HCT116 (cell line): ENCODE measurements at places on chromosomes 2 and 18. TPM values are rescaled to one million over a fixed set of nuclear protein-coding genes. Genes with fewer than 3 reads are reported as not detected.

PJVK gene
- 2.6 TPM for total RNA-seq

REG3A gene
- total RNA-seq: not detected

EMILIN1 gene
- 0.59 TPM for total RNA-seq

CNNM3 gene
- 31.1 TPM for total RNA-seq

DNA sequence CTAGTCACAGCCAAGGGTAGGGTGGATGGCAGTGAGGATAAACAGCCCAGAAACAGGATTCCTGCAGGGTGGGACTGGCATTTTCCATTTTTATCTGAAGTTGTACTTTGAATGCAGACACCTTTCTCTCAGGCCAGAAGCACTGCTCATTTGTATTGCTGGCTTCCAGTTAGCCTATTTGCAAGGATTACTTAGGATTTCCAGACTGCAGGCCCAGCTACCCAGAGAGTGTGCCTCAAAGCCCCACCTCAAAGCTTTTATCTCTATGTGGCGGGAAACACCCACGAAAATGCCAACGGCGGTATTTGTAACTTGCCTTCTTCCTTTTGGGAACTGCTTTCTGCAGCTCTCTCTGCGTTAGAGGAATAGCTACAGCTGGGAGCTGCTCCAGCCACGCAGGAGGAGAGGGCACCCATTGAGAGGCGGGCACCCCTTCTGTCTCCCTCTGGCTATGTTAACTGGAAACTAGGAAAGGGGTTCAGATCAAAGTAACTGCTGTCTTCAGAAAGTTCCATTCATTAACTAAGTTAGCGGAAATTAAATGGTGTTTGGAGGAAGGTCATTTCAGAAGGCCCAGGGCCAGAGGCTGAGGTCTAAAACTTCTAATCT, 144.9 kb downstream of the TGIF1 start:
- peak overlapping the region; percentile 100 for H3K27ac ChIP-seq
- H3K36me3 ChIP-seq: peaks cover 14% of the 10 kb centered on the region; the same call in 1 of the 2 replicates
- H3K27me3 ChIP-seq: no peaks in the 10 kb centered on the region
- H3K4me3 ChIP-seq: peak overlapping the region; percentile 60
- no peak for DNase-seq
- H3K4me1 ChIP-seq: peaks cover 87% of the 10 kb centered on the region

DNA sequence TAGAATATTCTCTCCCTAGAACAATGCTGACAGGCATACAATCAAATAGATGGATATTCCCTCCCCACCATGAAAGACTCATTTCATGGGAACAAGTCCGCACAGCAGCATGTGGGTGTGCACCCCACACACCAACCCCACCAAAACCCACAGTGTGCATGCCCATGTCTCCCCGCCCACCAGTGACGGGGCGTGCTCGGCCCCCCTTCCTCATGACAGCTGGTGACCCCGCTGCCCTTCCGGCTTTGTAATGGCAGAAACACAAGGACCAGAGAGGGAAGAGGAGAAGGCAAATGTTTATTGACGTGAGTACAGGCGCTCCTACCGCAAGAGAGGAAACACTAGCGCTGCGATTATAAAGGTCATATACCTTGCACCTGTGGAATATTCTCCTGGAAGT, 30.8 kb upstream of the ODC1 start:
- H3K27ac ChIP-seq: no peak overlapping the region
- no peaks in the 10 kb centered on the region for H3K4me1 ChIP-seq
- H3K27me3 ChIP-seq: peaks cover 34% of the 10 kb centered on the region
- H3K4me3 ChIP-seq: no peak overlapping the region
- H3K36me3 ChIP-seq: no peaks in the 10 kb centered on the region
- no peak for DNase-seq

GRCh38 chr18:63137999-63138435, 181.6 kb downstream of the BCL2 start:
- peaks cover 7% of the 10 kb centered on the region; the same call in 1 of the 2 replicates for H3K27me3 ChIP-seq
- H3K36me3 ChIP-seq: no peaks in the 10 kb centered on the region
- H3K4me3 ChIP-seq: no peak overlapping the region

DNA sequence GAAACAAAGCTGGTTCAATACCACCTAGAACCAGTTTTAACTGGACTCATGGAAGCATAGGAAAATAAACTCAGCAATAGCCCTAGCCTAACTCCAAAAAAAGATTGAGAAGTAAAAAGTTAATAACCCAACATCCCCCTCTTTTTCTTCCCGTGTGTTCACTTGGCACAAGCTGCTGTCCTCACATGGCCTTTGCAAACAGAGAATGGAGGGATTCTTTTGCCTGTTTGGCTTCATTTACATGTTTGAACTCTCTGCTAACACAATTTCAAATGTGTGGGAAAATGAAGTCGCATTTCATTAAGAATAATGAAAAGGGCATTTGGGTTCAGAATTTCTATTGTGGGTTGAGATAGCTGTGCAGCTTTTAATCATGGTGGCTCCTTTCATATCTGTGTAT, 589.2 kb upstream of the LRRTM1 start:
- no peak for DNase-seq
- H3K4me3 ChIP-seq: no peak overlapping the region
- H3K27me3 ChIP-seq: no peaks in the 10 kb centered on the region
- no peaks in the 10 kb centered on the region for H3K36me3 ChIP-seq

- H3K27ac ChIP-seq: no peak overlapping the region
- H3K27me3 ChIP-seq: no peaks in the 10 kb centered on the region
- DNase-seq: no peak
- no peak overlapping the region for H3K4me3 ChIP-seq
- no peaks in the 10 kb centered on the region for H3K4me1 ChIP-seq
These were observed 80.6 kb upstream of the EML6 start for GRCh38 chr2:54642677-54643430.

GRCh38 chr2:240136671-240137292, 677 bp upstream of the COPS9 start:
- H3K27ac ChIP-seq: peak overlapping the region; percentile 53; the same call in 1 of the 2 replicates
- peaks cover 10% of the 10 kb centered on the region for H3K36me3 ChIP-seq
- no peaks in the 10 kb centered on the region for H3K27me3 ChIP-seq
- peaks cover 18% of the 10 kb centered on the region for H3K4me1 ChIP-seq
- H3K4me3 ChIP-seq: peak overlapping the region; percentile 99
- DNase-seq: no peak

GRCh38 chr2:169386722-169387121, 24.4 kb upstream of the LRP2 start:
- no peaks in the 10 kb centered on the region for H3K4me1 ChIP-seq
- H3K36me3 ChIP-seq: no peaks in the 10 kb centered on the region
- no peaks in the 10 kb centered on the region for H3K27me3 ChIP-seq
- H3K27ac ChIP-seq: no peak overlapping the region
- H3K4me3 ChIP-seq: no peak overlapping the region

GRCh38 chr18:69491576-69491975, 90.9 kb downstream of the DOK6 start:
- H3K4me1 ChIP-seq: no peaks in the 10 kb centered on the region
- no peaks in the 10 kb centered on the region for H3K36me3 ChIP-seq
- H3K27ac ChIP-seq: no peak overlapping the region
- H3K4me3 ChIP-seq: no peak overlapping the region
- no peak for DNase-seq

DNA sequence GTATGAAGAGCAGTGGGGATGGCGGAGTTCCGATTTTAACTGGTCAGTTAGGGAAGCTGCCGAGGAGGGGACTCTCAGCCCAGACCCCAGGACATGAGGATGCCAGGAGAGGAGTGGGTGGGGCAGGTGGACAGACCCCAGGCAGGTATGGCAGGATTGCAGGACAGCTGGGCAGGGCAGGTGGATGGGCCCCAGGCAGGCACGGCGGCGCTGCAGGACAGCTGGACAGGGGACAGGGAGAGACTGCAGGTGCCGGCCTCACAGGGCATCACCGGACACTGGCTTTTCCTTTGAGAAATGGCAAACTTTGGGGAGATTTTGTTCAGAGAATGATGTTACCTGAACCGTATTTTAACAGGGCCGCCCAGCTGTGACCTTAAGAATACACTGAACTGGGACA, 127.7 kb downstream of the SNTG2 start:
- H3K27ac ChIP-seq: no peak overlapping the region
- no peak for DNase-seq

- H3K36me3 ChIP-seq: no peaks in the 10 kb centered on the region
- H3K4me3 ChIP-seq: peak overlapping the region; percentile 25
- H3K4me1 ChIP-seq: peaks cover 20% of the 10 kb centered on the region
These were observed 95.1 kb downstream of the ZFP36L2 start for GRCh38 chr2:43131051-43131889.

DNA sequence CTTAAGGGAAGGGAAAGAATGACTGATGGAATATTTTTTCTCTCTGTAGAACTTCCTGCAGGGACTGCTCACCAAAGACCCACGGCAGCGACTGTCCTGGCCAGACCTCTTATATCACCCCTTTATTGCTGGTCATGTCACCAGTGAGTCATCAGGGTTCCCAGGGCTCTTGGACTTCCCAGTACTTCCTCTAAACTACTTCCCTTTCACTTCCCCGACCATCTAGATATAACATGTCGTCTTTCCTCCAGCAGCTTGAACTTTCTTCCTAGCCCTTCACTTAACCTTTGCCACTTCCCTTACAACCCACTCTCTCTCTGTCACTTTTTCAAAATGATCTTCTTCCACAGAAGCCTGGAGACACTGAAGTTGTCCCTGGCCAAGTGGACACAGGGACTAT, 7.2 kb downstream of the STK36 start:
- H3K36me3 ChIP-seq: peaks cover 9% of the 10 kb centered on the region
- H3K4me1 ChIP-seq: no peaks in the 10 kb centered on the region
- H3K27ac ChIP-seq: no peak overlapping the region
- DNase-seq: no peak

- H3K27me3 ChIP-seq: no peaks in the 10 kb centered on the region; the same call in 1 of the 2 replicates
- H3K27ac ChIP-seq: no peak overlapping the region
- DNase-seq: no peak
- H3K4me3 ChIP-seq: no peak overlapping the region
- no peaks in the 10 kb centered on the region for H3K36me3 ChIP-seq
These were observed 27.7 kb upstream of the PTPN4 start for GRCh38 chr2:119731983-119732382.

DNA sequence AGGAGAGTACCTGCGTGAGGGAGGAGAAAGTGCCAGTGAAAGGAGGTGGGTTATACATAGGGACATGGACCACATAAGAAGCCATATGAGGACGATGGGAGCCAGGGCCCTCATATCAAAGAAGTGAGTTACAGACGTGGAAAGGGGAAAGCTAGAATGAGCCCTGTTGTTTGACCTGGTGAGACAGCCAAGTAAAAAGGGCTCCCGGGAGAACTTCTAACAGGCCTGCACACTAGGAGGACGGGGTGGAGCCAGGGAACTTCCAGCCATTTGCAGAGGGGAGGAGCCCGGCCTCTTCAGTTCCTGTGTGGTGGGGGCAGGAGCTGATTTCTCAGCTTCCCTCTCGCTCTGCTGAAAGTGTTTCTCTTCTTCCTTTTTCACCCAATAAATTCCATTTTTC, 84.1 kb upstream of the SLC66A3 start:
- no peaks in the 10 kb centered on the region for H3K27me3 ChIP-seq
- no peak for DNase-seq
- no peaks in the 10 kb centered on the region for H3K36me3 ChIP-seq
- no peak overlapping the region for H3K27ac ChIP-seq
